GM12878 (cell line): ENCODE measurements at places on chromosomes 16 and 17. TPM values are rescaled to one million over a fixed set of nuclear protein-coding genes. Genes with fewer than 3 reads are reported as not detected.

GSG1L gene
- total RNA-seq: not detected in 2 replicates

VASN gene
- total RNA-seq: 0.10 TPM in 1 of 2 replicates, not detected in the other

CYGB gene
- total RNA-seq: not detected in 2 replicates

BMERB1 gene
- 0.27 and 0.44 TPM in 2 replicates for total RNA-seq
